ENCODE measurements at places on chromosomes 1 and 21.

DNA sequence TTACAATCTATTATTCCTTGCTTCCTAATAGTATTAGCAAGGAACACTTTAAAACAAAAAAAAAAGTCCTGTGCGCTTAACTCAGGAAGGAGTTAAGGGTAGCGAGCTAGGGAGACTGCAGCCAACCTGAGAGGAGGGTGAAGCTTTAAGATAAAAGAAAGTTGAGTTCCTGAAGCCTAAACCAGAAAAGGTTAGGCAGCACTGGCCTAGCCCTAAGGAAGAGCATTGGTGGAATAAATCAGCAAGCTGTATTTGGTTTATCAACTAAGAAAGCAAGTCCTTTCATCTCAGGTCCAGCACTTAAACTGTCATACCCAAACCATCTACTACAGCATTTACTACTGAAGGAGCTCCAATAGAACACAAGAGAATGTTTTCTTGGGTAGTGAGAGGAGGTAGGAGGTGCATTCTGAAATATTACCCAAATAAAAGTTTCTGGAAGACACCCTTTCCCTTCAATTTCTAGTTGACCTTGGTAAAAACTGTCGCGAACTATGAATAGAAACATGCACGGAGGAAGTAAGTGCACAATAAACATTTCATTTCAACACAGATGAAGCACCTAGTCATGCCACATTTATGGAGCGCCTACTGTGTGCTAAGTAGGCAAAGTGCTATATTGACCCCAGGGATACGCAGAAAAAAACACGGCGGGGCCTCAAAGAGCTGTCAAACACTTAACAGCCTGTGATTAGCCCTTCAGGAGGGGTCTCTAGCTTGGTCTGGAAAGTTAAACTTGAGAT, 1.3 kb downstream of the GLRX2 start:
- no peak for DNase-seq

DNA sequence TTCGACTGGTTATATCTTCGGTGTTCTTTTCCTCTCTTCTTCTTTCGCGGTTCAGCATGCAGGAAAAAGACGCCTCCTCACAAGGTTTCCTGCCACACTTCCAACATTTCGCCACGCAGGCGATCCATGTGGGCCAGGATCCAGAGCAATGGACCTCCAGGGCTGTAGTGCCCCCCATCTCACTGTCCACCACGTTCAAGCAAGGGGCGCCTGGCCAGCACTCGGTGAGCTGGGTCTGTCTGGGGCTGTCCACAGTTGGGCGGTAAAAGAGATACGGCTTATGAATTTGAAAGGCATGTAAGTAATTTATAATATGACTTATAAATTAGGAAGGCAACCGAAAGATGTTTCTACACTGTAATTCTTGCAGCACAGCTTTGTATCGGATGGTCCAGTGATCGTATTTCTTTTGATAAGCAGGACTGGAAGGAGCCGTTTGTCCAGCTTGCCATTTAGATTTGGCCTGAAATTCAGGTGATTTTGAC, 334 bp downstream of the CTH start:
- DNase-seq, result no peak

- DNase-seq, result no peak
Measured at GRCh38 chr1:32486463-32487113, 21.7 kb downstream of the ZBTB8B start.

- DNase-seq, result no peak
Measured at GRCh38 chr1:91774520-91775203, 111.3 kb downstream of the TGFBR3 start.

DNA sequence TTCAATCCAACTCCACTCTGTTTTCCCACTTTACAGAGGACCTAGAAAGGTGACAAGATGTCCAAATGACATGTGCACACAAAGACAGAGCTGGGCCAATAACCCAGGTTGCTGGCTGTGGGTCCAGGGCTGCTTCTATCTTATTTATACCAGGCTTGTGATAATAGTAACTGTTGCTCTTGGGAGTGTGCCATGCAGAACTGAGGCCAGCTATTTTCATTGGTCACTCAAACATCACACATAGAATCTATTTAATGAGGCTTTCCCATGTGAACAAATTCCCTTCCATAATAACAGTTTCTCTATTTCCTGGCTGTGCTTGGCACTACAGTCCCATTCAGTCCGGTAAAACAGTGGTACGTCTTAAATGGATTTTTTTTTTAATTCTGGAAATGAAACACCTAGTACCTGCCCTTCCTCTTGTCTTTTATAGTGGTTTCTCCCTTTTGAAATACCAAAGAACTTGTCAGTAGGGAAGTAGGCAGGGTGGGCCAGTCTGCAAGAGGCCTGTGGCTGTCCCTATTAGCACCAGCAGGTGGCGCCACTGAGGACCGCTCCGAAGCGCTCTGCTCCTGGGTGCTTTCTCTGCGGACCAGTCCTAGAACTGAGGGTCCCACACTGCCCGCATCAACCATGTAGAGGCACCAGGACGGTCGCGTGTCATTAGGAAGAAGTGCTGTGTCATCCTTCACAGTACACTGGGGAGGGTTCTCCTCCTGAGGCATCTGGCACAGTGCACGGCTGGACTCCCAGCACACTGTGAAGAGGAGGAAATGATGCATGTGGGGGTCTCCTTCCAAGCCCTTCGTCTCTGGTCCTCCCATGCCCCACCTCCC, 52.1 kb downstream of the GPR161 start:
- DNase-seq, result peak; percentile 77

DNA sequence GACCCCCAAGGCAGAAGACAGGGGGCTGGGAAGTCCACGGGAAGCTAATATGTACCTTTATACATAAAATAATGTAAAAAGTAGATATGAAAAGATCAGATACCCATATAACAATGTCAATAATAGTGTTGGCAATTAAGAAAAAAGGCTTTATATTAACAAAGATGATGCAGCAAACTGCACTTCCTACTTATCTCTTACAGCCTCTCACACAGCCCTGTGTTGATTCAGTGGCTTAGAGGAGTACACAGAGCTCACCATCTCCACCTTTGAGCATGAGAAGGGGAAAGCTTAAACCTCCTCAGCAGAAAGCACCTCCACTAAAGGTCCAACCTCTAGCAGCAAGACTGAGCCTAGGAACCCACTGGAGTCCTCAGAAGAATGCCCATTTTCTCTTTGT, 7.2 kb upstream of the VSIG8 start:
- no peak for DNase-seq

- DNase-seq, result no peak
Measured at GRCh38 chr1:227215863-227216510, 102.3 kb downstream of the CDC42BPA start.

- no peak for DNase-seq
Measured at GRCh38 chr1:45677751-45678245, 8.5 kb downstream of the GPBP1L1 start.

GRCh38 chr1:202665417-202665816, 44.8 kb downstream of the SYT2 start:
- no peak for DNase-seq

GRCh38 chr21:38257667-38258066, 876 bp downstream of the KCNJ15 start:
- no peak for DNase-seq

GRCh38 chr1:61167309-61167708, 84.9 kb downstream of the NFIA start:
- DNase-seq, result no peak
